ENCODE measurements at places on chromosomes 4 and X.
A peak's percentile ranks its signal among the peaks of the same experiment; 100 is the strongest.

GRCh38 chr4:188266386-188266785 is 127.1 kb downstream of the TRIML1 start:
- DNase-seq, result no peak

DNA sequence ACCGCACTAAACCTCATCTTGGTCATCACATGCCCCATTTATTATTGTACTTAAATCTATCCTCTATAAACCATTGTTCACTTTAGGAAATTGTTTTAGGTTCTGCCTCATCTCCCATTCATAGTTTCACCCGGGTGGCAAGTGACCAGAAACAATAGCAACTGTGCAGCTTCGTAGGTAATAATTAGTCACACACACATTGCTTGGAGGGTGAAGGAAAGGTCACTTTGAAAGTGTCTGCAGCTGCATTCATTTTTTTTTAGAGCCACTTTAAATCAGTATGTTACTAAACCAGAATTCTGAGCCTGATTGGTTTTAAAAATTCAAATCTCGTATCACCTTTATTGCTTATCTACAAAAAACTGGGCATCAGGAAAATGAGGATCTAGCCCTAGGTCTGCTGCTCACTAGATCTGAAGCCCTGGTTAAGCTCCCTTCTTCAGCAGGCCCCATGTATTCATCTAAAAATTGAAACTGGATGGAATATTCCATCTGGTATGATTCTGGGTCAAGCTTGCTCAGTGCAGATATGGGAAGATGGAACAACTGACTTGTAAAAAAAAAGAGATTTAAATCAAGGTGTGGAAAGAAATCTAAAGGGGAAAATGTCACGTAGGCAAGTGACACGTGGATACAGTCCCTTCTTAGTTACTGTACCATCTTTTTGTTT is 62.4 kb downstream of the LIMCH1 start:
- DNase-seq, result no peak

- no peak for DNase-seq
Observed at GRCh38 chr4:180790471-180790870, 1452.7 kb upstream of the TENM3 start.

DNA sequence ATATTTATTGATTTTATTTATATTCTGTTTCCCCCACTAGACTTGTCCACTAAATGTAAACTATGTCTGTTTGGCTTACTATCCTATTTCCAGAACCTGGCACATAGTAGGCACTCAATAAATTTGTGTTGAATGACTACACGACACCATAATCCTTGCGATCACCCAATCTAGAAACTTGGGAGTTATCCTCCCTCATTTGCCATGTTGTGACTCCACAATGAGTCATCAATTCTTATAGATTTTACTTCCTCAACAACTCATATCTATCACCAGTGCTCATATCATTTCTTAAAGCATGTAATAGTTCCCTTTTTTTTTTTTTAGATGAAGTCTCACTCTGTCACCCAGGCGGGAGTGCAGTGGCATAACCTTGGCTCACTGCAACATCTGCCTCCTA is 39.9 kb upstream of the VAMP7 start:
- DNase-seq, result peak; percentile 73

DNA sequence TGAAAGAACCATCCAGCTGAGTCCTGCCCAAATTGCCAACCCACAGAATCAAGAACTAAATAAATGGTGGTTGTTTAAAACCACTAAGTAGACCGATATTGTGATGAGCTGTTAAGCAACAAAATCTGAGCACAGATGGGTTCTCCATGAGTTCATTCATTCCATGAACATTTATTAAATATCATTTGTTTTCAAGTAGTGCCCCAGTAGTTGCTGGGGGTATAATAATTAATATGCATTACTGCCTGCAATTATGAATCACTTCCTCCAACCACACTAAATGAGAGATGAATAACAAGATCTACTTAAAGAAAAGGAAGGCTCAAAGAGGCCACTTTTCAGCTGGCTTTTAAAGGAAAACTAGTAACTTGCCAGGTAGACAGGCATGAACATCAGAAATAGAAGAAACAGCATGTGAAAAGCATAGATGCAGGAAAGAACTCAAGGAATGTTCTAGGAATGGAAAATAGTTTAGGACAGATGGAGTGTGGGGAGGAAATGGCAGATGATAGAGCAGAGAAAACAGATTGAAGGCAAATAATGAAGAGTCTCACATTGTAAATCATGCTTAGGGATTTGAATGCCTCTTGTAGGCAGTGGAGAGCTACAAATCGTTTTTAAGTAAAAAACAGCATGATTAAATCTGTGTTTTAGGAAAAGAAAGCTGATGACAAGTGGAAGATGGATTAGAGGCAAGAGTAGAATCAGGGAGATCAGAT is 641.7 kb upstream of the DIPK2B start:
- no peak for DNase-seq

DNA sequence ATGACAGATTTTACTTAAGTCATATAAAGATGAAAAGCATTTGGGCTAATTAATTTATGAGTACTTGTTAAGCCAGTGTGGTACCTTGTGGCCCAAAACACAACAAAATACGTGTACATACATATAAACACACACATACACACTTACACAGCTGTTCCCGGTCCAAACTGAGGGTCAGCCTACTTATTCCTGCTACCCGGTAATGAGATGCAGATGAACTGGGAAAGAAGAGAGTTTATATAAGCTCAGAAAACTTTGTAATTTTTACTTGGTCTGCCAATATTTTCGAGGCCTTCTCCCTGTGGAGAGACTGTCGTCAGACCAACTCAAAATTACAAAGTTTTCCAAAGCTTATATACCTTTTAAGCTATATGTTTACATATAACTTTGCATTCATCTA is 25.8 kb upstream of the PBDC1 start:
- no peak for DNase-seq

DNA sequence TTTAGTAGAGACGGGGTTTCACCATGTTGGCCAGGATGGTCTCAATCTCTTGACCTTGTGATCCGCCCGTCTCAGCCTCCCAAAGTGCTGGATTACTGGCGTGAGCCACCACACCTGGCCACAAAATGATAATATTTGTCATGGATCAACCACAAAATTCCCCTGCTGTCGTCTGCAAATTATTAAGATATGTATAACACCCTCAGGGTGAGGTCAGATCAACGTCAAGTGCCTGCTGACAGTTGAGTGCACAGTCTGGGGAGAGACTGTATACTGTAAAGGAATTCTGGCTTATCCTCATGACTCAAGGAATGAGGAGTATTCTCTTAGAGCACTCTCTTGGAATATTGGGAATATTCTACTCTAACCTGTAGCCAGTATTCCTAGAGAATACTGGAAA is 11.2 kb downstream of the EPGN start:
- DNase-seq, result no peak

All from NB4 (cell line).